ENCODE measurements at places on chromosomes 5 and 9.

DNA sequence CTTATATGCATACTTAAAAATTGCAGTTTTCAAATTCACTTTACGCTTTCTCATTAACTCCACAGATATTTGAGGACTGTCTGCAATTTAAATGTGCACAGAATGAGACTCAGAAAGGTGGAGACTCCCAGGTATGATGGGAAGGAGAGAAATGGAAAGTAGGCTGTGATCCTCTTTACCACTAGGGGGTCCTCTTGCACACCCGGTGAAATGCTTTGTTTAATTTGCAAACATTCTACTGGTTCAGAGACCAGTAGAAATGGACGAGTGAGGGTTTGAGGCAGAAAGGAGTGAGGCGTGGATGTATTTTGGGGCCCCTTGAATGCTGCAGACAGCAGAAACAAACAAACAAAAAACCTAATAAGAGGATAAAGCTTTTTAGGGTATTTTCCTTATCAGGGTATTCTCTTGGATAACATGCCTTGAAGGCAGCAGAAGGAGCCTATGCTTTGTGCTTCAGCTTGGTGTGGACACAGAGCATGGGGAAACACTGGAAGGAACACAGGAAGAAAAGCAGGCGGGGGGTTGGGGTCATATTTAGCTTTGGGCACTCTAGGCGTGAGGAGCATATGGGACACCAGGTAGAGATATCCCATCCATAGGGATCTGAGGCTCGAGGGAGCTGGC is 410.1 kb downstream of the DMRT2 start:
- no peak for DNase-seq

DNA sequence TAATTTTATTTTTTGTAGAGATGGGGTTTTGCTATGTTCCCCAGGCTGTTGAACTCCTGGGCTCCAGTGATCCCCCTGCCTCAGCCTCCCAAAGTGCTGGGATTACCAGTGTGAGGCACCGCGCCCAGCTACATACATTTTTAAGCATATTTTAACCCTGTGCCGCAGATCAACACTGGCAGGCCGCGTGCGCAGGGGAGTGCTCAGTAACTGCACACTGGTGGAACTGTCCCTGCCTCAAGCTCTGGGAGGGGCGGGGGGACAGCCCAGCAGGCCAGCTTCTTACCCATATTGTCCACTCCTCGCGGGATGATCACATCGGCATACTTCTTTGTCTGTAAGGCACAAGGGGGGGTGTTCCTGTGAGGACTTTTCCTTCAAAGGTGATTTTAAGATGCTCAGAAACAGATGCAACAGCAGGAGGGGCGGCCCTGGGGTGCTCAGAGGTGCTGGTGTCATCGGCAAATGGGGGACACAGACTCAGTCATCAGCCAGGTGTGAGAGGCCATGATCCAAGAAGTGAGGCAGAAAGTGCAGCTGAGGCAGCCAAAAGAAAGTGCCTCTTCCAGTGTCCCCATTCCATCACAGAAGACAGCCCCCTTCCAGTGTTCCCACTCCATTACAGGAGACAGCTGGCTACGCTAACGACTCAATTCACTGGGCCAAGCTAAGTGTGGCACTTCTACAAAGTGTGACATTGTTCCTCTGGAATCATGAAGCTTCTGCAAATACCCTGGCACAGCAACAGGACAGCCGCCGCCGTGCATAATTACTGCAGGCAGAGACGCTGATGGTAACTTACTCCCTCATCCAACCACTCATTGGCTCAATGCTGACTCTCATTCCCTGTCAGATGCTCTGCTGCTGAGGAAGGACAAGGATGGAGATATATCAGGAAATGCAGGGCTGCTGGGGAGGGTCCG is 5.2 kb downstream of the UCK1 start:
- DNase-seq = no peak

- no peak for DNase-seq
Observed at GRCh38 chr5:29162297-29162696, 2031.2 kb upstream of the CDH6 start.

- DNase-seq = no peak
Observed at GRCh38 chr9:37034305-37034937, 353 bp upstream of the PAX5 start.

DNA sequence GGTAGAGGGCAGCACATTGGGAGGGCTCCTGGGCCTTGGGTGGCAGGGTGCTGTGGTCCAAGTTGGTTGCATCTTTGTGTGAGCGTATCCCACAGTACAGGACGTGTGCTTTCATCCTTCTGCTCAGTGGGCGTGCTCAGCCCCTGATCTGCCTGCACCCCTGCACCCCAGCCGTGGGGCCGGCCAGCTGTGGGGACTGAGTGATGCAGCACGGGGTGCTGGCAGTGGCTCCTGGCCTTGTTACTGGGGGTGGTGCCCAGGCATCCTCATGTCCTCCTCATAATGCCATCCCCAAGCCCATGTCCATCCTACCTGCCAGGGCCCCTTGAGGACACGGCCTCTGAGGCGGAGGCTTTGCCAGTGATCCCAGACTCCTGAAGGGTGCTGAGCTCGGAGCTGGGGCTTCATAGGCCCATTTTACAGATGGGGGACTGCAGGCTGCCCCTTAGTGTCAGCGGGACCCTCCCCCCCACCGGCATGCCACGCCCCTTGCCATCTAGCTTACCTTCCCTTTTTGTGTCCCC is 100.7 kb downstream of the PHF2 start:
- no peak for DNase-seq

- DNase-seq = peak; percentile 10
Observed at GRCh38 chr5:30401479-30402058, 791.9 kb upstream of the CDH6 start.

DNA sequence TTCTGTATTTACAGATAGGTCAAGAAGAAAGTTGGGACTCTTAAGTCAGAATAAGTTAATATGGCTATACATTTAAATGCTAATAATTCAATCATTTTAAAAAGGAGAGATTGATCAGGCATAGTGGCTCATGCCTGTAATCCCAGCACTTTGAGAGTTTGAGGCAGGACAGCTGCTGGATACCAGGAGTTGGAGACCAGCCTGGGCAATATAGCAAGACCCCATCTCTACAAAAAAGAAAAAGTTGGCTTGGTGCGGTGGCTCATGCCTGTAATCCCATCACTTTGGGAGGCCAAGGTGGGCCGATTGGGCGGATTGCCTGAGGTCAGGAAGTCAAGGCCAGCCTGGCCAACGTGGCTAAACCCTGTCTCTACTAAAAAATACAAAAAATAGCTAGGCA is 15.0 kb upstream of the GLDC start:
- DNase-seq = no peak

- no peak for DNase-seq
Observed at GRCh38 chr5:94983861-94984535, 300.9 kb downstream of the MCTP1 start.

- no peak for DNase-seq
Observed at GRCh38 chr5:14417792-14418765, 163.5 kb upstream of the OTULINL start.

DNA sequence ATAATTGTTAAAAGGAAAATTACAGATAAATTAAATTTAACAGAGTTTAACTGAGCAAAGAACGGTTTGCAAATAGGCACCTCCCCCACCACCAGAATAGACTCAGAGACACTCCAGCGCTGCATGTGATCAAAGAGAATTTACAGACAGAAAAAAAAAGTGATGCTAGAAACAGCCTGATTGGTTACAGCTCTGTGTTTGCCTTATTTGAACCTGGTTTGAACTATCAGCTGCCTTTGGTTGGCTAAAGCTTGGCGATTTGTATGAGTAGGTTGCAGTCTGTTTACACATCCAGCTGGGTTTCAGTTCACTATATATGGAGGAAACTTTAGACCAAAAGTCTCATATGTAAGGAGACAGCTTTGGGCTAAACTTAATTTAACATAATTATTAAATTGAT is 249.1 kb downstream of the ENC1 start:
- no peak for DNase-seq

- peak; percentile 29 for DNase-seq
Observed at GRCh38 chr5:168765551-168766425, 186.6 kb upstream of the PANK3 start.

- peak; percentile 54 for DNase-seq
Observed at GRCh38 chr9:69578026-69578425, 94.1 kb downstream of the APBA1 start.

GRCh38 chr9:126248680-126249079 is 77.9 kb upstream of the MVB12B start:
- no peak for DNase-seq

- DNase-seq = no peak
Observed at GRCh38 chr5:30994902-30995301, 198.6 kb upstream of the CDH6 start.

GRCh38 chr5:124021776-124022175 is 509.8 kb downstream of the CSNK1G3 start:
- DNase-seq = no peak

DNA sequence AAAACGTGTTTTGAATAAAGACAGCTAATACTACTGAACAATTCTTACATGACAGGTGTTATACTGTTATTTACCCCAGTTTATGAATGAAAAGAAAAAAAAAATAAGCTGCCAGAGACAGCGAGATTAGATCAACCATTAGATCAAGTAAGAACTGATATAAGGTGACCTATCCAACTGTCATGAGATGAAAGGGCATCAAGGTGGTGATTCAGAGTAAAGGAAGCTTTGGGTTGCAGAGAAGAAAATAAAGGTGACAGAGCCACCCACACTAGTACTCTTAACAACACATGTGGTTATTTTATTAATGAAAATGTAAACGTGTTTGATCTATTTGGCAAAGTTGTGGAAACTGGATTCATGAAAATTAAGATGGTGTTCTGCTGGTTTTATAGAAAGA is 435.2 kb downstream of the GABRG2 start:
- no peak for DNase-seq

- DNase-seq = no peak
Observed at GRCh38 chr5:173238312-173239232, 3.6 kb upstream of the NKX2-5 start.

GRCh38 chr9:85987236-85987635 is 46.3 kb downstream of the NAA35 start:
- DNase-seq = no peak

DNA sequence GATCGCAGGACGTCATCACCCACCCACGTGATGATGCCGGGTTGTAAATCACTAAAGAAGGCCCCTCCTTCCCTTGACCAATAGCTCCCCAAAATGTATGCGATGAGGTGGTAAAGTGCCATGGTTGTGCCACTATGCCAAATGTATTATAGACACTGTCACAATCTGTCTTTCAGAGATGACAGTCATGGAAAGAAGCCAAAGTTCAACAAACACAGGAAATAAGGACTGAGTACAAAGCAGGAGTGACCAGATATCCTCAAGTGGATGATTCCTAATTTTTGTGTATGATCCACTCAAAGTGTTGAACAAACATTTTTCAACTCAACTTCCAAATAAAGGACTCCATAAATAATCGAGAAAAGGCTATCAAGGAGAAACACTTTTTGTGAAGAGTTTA is 12.5 kb downstream of the GLIS3 start:
- DNase-seq = no peak

- no peak for DNase-seq
Observed at GRCh38 chr5:124263680-124264491, 482.6 kb downstream of the ZNF608 start.

DNA sequence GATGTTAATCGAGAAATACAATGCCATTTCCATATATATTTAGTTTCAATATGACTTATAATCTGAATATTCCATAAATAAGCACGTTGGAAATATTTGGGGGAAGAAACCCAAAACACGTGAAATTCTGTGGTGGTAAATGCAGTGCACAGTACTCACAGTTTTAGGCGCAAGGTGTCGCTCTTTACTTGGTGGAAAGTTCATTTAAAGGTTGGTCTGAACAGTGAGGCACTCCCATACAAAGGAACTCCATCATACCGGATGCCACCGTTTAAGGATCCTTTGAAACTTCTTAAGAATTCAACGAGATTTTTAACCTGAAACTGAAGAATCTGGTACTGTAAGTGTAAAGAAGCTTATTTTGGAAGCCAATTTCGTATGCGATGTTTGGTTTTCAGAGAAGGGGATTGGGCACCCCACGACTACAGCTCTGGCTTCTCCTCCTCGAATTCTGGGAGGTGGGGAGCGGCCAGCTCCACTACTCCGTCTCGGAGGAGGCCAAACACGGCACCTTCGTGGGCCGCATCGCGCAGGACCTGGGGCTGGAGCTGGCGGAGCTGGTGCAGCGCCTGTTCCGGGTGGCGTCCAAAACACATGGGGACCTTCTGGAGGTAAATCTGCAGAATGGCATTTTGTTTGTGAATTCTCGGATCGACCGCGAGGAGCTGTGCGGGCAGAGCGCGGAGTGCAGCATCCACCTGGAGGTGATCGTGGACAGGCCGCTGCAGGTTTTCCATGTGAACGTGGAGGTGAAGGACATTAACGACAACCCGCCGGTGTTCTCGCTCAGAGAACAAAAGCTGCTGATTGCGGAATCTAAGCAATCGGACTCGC is at the start of gene PCDHA11:
Gene PCDHA11, plus strand, starts transcription at position 237 of the 834 bp plus-strand sequence. Its CDS starts 147 bp downstream, at position 384.
- DNase-seq = no peak

GRCh38 chr9:118586978-118587377 is 782.3 kb downstream of the BRINP1 start:
- DNase-seq = no peak

DNA sequence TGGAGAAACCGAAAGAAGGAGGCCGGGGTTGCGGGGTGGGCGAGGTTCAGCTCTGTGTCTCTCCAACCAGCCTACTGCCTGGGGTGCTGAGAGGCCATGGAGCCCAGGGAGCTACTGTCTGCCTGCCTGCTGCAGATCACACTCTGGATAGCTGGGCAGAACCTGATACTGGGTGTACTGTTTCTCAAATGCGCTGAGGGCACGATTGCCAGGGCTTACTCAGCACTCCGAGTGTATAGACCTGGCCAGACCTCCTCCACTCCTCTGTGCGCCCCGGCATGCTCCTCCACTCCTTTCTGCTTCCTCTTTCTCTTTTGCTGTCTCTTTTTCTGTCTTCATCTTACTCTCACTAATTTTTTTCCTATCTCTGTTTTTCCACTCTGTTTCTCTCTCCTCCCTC is 215.1 kb downstream of the PAPPA start:
- DNase-seq = no peak

DNA sequence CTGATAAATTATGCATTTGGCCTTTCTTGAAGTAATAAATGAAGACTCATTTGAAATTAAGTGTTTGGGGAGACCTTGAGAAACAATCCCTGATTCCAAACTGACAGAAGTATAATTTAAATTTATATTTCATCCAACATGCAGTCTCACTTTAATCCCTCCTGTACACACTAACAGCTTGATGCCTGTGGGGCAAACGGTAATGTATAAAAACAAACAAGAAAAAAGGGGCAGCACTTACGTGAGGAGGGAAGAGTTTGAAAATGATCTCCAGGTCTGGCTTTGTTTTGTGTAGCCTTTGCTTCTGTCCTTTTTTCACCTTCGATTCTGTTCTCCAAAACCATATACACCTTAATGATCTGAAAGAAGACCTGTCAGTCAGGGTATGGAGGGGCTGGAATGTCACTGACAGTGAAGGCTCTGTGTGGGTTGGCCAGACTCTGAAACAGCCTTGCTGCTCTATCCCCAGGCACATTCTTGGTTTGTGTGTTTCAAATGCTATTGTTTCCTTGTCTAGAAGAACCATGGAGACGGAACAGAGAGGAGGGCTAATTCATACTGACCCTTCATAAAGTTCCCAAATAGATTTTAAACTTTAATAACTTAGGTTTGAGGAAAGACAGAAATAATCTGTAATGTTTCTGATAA is 338.2 kb upstream of the WWC1 start:
- DNase-seq = no peak

- DNase-seq = no peak
Observed at GRCh38 chr9:33116860-33117259, 40.4 kb upstream of the SMU1 start.

- DNase-seq = no peak
Observed at GRCh38 chr9:121760571-121760970, 109.1 kb downstream of the DAB2IP start.

Measured in muscle of arm (tissue), 14 donors.